ENCODE measurements at places on chromosomes 16 and 17. TPM values are rescaled to one million over a fixed set of nuclear protein-coding genes. Genes with fewer than 3 reads are reported as not detected.

DNA sequence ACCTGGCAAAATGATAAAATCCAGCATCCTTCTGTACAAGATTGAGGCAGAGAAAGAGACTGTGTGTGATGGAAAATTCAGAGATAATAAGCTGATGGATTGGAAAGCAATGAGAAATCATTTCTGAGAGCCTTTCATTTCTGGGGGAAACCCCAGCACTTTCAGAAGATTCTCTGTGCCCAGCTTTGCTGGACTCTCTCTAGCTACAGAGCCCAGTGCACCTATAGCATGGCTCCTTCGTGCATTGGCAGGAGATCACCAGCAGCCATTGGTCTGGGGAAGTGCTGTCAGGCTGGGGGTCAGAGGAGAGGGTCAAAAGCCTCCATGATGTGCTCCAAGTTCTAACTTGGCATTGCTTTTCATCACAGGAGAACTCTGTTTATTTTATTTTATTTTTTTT, 259.9 kb downstream of the SOX9 start:
- DNase-seq = no peak

GRCh38 chr17:13704333-13704732, 102.6 kb upstream of the HS3ST3A1 start:
- peak; percentile 26 for DNase-seq

GRCh38 chr16:12171206-12171605, 194.7 kb downstream of the SNX29 start:
- no peak for DNase-seq

GRCh38 chr16:51936846-51937245, 610.1 kb downstream of the TOX3 start:
- DNase-seq = no peak

DNA sequence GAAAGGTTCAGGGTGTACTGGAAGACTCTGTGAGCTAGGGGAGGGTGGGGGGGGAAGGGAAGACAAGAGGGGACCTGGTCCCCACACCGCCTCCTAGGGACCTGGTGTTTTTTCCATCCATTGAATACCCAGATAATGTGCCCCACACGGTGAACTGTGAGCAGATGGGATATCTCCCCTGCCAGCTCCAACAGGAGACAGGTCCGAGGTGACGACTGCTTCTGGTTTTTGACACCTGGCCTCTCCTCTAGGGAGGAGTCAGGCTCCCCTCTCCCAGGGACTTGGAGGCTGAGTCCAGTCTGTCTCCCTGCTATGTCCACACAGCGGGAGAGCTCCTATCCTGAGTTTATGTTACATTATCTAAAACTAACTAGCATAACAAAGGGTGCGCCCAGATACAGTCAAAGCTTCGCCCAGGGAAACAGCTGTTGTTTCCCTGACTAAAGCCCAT, 1.8 kb downstream of the MARVELD3 start:
- DNase-seq = no peak

DNA sequence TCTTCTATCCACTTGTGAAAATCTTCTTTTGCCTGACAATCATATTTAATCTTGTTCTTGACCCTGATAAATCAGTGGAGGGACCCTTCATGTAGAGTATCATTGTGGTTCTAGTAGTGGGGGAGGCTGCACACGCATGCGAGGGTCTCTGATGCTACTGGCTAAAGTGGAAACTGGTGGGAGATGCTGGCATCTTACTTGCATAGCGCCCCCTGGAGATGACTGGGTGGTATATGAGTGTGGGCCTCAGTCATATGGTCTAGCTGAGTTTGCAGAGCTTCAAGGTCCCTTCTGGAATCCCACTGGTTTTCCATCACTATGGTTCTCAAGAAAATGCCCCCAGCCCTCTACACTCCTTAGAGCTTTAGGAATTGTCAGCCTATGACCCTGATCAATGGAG, 236.4 kb upstream of the AXIN2 start:
- DNase-seq = no peak

DNA sequence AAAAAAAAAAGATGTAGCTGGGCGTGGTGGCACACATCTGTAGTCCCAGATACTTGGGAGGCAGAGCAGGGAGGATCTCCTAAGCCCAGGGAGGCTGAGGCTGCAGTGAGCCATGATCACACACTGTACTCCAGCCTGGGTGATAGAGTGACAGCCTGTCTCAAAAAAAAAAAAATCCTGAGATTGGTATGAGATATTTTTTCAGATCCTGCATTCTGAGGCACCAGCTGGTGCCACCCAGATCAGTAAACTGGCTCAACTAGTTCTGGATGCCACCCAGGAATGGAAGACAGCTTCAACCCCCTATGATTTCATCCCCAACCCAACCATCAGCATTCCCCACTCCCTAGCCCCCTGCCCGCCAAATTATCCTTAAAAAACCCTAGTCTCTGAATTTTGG, 7.1 kb upstream of the GJC1 start:
- DNase-seq = no peak

GRCh38 chr17:75927286-75927922, 13.4 kb downstream of the FBF1 start:
- DNase-seq = no peak

CDH5 gene
- not detected for polyA plus RNA-seq

KRT24 gene
- polyA plus RNA-seq = not detected

SLFN11 gene
- 14.5 TPM for polyA plus RNA-seq
